ENCODE measurements at places on chromosomes 4 and X.

DNA sequence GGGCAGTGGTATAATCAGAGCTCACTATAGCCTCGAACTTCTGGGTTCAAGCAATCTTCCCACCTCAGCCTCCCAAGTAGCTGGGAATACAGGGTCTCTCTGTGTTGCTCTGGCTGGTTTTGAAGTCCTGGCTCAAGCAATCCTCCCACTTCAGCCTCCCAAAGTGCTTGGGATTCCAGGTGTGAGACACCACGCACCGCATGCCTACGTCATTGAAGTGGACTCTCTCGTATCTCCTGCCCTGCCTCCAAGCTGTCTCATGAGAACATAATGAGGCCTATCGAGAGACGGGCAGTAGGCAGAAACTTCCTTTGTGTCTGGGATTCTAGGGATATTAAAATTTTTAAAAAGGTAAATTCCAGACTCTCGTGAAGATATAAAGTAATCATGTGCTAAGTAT lies 65.0 kb upstream of the NLGN4X start:
- DNase-seq, result no peak

DNA sequence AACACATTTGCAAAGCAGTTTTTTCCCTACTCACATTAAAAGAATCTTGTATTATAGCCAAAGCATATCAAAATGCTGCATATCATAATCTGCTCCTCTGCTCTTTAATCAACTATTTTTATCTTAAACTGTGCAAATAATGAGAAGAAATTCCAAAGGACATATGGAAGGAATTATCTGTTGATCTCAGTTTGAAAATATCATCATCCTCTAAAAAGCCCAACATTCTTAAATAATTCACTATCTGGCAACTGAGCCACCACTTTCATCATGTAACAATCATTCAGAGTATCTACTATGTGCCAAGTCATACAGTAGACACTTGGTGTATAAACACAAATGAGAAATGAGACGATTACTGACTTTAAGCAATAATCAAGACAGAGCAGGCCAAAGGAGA lies 63.0 kb downstream of the PRSS12 start:
- DNase-seq, result no peak

- DNase-seq, result no peak
Measured at GRCh38 chr4:74084984-74085383, 14.0 kb downstream of the CXCL2 start.

- DNase-seq, result no peak
Measured at GRCh38 chr4:89358935-89359638, 51.5 kb upstream of the GPRIN3 start.

Measured in CD4-positive, alpha-beta T cell treated with Interleukin-15 for 1 hour (primary cell).